NCI-H146 (cell line): ENCODE measurements at places on chromosomes 6 and 20.

GRCh38 chr6:164098857-164099267, 684.3 kb downstream of the QKI start:
- DNase-seq = no peak

DNA sequence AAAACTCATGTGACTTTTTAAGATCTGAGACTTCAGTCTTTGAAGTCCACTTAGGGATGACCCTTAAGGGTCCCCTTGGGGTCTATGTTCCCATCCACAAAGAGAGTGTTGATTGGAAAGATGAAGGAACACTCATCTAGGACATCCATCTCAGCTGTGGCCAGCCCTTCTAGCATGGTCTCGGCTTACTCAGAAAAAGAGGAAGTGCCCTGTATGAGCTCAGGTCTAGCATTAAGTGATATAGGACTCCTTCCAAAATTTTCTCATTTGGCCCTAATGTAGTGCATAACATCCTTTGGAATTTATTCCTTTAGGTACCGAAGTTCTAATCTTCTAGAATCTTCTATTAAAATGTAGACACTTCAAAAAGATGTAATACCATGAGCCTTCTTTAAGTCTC, 77.4 kb downstream of the NDUFAF5 start:
- DNase-seq = no peak

DNA sequence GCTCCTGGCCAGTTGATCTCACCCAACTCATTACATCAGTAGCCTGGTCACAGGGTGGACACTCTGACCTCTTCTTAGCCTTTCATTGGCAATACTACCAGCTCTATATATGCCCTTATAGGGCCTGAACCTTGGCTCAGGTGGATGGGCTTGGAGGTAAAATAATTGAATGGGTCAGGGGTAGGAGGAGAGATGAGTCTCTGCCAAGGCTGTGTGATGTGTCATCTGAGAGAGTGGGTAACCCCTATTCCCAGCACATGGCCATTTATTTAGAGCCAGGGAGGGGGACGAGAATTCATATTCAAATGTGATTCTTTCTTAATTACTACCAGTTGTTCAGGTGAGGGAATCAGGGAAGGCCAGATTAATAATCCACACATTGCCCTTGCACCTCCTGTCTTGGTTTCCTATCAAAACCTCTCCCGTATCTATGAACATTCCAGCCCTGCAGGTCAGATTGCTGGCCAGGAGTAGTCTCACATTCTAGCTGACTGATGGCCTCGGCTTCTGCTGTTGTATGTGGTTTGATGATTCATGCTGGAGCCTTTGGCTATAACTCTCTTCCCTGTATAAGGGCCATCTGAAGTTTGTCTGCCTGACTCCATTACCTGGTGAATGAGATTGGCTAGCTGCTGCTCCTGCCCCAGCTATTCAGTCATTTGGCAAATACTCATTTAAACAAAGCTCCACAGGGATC, 13.4 kb downstream of the C20orf173 start:
- no peak for DNase-seq

GRCh38 chr6:50353603-50354002, 303.9 kb upstream of the DEFB112 start:
- DNase-seq = no peak

GRCh38 chr6:155958550-155958949, 502.9 kb upstream of the NOX3 start:
- peak; percentile 52 for DNase-seq

DNA sequence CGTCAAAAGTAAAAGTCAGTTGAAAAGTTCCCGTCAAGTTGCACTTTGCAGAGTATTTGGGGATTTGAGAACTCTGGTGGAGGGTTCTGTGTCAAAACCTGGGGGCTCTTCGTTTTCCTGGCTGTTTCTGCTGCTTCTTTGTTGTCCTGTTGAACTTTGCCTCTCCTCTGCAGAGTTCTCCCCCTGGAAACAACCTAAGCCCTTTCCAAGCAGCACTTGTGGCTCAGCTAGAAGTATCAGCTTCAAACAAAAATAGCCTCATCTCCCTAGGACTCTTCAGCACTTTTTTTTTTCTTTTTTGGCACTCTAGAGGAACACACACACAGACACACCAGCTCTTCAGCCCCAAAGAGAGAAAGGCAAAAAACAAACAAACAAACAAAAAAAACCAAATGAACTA, at the start of gene TRDN:
TSS of gene TRDN (minus strand) at position 169 of the 400 bp plus-strand sequence. CDS start 175 bp downstream, outside the sequence.
- DNase-seq = no peak

DNA sequence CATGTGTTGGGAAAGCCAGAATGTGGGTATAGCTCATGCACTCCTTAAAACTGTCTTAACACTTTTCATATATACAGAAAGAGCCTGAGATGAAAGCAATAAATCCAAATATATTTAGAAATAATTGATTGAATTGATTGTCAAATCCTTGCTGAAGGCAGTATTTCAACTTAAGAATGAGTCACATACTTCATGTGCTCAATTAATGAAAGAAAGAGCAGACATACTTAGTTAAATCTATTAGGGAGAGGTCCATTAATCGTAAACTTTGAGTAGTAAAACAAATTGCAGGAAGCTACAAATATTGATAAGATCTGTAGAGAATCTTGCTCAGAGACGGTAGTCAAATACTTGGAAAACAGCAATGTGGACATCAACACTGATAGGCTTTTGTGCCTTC, 261.6 kb upstream of the THEMIS start:
- DNase-seq = no peak

DNA sequence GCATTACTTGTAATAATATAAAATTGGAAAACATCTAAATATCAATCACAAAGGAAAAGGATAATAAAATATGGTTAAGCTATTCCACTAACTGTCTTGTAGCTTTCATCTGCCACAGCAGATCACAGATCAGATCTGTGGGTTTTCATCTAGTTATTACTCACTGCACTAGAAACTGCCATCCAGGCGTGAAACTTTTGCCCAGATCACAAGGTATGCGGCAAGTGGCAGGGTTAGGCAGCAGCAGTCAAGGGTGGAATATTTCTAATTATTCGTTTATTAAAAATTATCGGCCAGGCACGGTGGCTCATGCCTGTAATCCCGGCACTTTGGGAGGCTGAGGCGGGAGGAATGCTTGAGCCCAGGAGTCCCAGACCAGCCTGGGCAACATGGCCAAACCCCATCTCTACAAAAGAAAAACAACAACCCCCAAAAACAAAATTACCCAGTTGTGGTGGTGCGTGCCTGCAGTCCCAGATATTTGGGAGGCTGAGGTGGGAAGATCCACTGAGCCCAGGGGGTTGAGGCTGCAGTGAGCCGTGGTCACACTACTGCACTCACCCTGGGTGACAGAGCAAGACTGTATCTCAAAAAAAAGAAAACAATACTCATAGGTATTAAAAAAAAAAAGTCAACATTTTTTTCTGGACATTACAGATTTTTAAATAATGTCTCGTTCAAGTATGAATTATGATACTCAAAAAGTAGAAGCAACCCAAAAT, 32.1 kb downstream of the BEND3 start:
- DNase-seq = no peak

- no peak for DNase-seq
These were observed 192.6 kb upstream of the VGLL2 start for GRCh38 chr6:117072781-117073180.

DNA sequence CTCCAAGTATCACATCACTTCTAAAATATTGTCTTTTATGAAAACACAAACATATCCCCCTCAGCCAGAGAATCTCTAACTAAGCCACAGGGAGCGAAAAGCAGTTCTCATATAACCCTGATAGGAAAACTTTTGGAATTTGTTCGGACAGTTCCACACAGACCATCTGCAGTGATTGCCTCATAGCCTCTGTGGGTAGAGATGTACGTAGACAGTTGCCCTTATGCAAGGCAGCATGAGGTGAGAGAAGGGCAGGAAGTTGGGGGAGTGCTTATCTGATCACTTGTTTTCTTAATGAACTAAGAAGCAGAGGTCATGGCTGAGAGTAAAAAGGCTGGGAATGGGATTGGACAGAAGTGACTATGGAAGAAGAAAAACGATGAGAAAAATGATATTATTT, 39.6 kb downstream of the SLC23A2 start:
- no peak for DNase-seq
